ENCODE measurements at places on chromosomes 1 and 21.

- no peak for DNase-seq
These were observed 349.3 kb downstream of the PTPRU start for GRCh38 chr1:29585656-29586055.

DNA sequence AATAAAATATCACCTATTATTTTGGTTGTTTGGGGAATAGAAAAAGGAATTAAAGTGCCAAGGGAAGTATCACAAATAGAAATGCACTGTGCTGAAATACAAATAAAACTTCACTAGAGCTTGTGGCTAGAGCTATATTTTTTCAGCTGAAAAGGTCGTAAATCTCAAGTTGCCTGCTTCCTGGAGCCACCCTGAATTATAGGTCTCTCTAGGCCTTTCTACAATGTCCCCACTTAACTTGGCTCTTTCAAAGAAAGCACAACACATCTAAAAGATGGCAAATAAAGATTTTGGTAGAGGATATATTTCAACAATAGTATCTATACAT lies 5.0 kb upstream of the RNF2 start:
- no peak for DNase-seq

- DNase-seq, result no peak
These were observed 30.4 kb downstream of the IFNGR2 start for GRCh38 chr21:33433425-33434114.

- DNase-seq, result no peak
These were observed 158.3 kb upstream of the CACNA1E start for GRCh38 chr1:181324797-181325616.

GRCh38 chr1:44436401-44437106 lies 31.5 kb downstream of the RNF220 start:
- no peak for DNase-seq

DNA sequence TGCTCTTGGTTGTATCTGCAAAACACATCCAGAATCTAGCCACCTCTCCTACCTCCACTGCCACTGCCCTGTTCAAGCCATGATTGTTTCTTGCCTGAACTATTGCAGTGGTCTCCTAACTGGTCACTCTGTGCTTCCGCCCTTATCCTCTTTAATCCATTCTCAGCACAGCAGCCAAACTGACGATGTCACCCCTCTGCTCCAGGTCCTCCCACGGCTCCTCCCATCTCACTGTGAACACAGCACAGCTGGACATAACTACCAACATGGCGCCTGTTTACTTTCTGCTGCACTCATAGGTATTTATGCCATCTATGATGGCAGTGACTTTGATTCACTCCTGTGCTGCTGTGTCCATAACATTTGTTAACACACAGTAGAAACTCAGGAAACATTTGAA lies 406.7 kb downstream of the DISC1 start:
- peak; percentile 11 for DNase-seq

DNA sequence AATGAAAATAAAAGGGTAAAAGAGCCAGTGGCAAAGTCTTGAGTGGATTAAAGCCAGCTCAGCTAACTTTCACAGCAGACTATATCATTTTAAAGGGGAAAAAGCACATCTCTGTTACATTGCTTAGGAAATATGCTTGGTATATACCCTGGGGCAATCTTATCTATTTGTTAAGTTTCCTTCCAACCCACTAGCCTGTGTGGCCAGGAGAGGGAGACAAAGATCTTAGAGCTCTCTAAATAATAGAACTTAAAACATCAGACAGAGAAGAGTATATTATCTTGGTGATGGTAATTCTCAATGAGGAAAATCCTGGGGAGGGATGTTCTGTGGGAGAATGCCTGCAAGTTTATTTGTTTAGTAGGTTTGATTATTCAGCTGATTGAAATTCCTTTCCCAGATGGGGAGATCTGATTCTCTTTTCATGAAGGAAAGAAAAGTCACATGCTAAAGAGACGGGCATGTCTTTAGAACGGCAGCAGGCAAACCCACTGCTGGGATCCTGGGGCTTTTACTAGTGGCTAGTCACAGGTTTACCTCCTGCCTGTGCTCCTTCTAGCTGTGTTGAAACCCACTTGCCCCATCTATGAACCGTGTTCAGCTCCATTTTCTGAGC lies 3.6 kb downstream of the KCNE2 start:
- peak; percentile 61 for DNase-seq
